Left forelimb (tissue), 1 donor: ENCODE measurements at places on chromosomes 3 and 15.

DNA sequence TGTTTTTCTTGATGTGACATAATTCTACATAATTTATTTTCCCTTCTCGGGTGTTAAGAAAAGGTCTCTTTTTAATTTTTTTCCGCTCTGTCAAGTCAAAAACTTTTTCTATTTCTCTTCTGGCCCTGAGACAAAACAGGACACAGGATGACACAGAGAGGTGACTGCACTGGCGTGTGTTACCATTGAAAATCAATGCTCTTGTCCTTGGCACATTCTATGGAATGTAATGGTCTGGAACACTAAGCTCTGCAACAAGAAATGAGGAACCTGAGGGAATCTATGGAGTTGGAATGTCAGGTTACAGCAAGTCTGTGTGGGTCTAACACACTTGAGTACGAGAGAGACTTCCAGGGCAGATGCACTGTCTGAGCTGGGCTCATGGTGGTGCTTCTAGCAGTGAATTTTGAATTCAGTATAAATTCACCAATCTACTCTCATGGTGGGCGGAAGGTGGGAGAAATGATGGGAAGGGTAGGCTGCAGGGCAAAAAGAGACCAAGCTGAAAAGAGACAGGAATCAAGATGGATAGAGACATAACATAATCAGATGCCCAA is 508.3 kb downstream of the TUSC7 start:
- DNase-seq, result no peak

- no peak for DNase-seq
Observed at GRCh38 chr15:73650416-73651126, 17.4 kb upstream of the NPTN start.

- no peak for DNase-seq
Observed at GRCh38 chr3:98839846-98840245, 61.6 kb downstream of the DCBLD2 start.

- no peak for DNase-seq
Observed at GRCh38 chr3:58353722-58354553, 21.2 kb downstream of the PXK start.

GRCh38 chr3:16529264-16529663 is 15.8 kb upstream of the RFTN1 start:
- no peak for DNase-seq

GRCh38 chr3:56304069-56304468 is 164.2 kb downstream of the ERC2 start:
- DNase-seq, result no peak

DNA sequence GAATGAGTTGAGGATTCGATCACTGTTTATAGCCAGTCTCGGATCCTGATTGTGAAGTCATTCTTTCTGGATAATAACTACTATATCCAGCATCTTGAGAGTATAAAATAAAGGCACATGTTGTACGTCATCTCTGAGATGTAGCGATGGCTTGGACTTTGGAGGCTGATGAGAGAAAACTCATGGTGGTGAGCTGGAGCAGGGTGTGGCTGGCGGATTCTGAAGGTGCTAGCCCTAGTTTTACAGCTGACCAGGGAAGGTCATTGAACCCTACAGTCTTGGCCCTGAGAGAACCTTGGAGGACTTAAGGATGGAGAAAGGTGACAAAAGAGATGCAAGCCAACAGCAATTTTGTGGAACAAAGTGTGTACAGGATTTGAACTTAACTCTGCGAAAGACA is 153.8 kb downstream of the IGF1R start:
- DNase-seq, result peak; percentile 23

GRCh38 chr15:86538141-86538540 is 458.5 kb downstream of the AGBL1 start:
- DNase-seq, result no peak

DNA sequence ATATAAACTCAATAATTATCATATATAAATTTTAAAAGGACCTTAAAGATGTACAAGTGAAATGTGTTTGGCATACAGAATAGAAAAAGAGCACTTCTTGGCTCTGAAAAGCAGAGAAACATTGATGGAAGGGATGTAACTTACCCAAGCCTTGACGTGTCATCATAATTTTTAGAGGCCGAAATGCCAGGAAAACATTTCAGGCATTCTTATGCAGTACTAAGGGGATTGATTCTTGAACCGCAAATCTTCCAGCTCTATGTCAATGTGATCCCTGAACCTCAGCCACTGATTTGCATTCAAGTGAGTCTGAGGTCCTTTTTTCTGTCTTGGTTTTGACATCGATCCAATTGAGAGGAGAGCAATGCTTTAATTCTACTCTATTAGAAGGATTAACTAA is 97.8 kb downstream of the CLDN1 start:
- DNase-seq, result no peak

DNA sequence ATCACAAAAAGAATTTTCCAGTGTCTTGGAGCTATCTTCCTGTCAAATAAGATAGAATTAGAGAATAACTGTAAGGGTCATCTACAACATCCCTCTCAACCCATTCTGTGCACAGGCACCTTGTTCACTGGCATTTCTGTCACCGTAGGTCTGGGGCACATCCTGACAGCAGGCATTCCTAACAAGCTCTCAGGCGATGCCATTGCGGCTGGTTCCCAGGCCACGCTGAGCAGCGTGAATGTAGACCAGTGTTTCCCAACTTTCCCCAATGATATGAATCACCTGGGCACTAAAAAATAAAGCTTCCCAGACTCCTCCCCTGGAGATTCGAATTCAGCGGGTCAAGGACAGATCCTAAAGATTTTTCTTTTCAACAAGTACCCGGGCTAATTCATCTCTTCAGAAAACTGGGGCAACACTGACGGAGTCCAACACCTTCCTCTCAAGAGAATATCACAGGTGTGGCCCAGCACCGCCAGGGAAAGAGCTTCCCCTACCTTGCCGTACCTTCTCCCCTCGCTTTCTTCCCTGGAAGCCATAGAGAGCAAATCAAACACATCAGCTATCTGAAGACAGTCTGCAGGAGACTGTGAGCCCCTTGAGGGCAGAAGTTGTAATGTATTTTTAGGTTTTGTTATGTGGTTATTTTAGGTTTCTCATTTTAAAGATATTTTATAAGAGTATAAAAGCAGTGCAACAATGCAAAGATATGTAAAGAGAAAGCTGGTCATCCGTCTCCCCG is 143.4 kb downstream of the LIPC start:
- DNase-seq, result no peak

- peak; percentile 47 for DNase-seq
Observed at GRCh38 chr3:53834429-53835095, 11.7 kb downstream of the CHDH start.

- DNase-seq, result no peak
Observed at GRCh38 chr3:153399636-153400035, 237.6 kb downstream of the RAP2B start.

DNA sequence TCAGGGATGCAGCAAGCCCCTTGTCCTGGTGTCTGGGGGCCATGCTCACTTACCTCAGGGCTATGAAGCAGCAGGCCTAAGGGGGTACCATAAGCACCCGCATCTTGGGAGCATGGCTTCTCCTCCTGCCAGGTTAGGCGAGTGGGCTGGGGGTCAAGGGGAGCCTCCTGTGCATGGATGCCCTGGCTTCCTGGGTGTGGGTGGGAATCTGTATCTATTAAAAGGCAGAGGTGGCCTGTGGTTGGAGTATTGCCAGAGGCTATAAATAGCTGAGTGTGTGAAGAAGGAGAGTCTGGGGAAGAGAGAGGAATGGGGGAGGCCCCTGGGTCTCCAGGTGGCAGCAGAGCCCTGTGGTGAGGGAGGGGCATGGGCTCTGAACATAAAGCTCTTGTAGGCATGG is 19.5 kb downstream of the ACVR2B start:
- no peak for DNase-seq

DNA sequence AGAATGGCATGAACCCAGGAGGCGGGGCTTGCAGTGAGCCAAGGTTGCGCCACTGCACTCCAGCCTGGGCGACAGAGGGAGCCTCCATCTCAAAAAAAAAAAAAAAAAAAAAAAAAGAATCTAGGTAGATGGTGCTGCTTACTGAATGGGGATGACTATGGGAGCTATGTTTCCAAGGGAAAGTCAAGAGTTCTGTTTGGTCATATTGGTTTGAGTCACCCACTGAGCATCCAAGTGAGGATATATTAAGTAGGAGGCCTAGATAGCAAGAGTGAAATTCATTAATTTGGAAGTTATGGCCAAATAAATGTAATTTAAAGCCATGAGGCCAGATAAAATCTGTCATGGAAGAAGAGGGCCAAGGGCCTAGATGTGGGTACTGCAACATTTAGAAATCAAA is 9.0 kb upstream of the UACA start:
- no peak for DNase-seq

DNA sequence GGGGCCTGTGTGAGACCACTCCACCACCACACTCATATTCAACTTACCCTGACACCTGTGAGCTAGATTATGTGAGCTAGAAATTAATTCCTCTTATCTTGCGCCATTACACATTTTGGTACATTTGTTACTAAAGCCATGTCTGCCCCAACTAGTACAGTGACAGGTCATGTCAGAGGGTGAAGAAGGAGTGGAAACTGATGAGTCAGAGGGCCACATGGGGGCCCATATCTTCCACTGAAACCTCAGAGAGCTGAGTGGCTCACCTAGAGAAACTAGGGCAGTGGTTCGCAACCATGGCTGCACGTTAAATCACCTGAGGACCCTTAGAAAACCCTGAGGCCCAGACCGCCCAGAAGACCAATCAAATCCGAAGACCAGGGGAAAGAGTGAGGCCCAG is 15.7 kb upstream of the MEF2A start:
- no peak for DNase-seq

DNA sequence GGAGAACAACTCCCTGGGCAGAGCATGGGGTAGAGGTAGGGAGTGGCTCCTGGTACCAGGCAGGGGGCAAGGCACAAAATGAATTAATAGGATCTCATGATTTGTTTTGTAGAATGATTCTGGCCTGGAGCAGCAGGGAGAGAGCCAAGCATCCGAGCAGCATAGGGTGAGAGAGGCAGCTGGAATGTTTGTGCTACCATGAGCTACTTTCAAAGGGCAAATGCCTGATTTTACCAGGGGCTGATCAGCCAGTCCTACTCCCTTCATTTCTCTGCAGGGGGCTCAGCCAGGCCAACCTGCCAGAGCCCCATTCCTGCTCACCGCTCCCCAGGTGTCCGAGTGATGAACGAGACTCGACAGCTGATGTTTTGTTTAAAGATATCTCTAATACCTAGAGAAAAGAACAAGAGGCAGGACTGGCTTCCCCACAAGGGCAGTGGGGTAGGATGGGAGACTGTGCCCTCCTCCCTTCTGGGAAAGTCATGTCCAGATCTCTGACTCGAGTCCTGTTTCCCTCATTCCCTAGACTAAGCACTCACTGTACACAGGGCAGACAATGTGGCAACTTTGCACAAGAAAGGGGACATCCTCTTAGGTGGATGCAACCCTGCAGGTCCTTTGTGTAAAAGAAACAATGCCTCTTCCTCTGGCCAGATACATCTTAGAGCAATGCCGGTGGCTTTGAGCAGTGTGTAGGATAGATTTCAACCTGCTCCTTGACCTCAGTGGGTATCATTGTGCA is 12.9 kb downstream of the DUOX2 start:
- DNase-seq, result peak; percentile 12

DNA sequence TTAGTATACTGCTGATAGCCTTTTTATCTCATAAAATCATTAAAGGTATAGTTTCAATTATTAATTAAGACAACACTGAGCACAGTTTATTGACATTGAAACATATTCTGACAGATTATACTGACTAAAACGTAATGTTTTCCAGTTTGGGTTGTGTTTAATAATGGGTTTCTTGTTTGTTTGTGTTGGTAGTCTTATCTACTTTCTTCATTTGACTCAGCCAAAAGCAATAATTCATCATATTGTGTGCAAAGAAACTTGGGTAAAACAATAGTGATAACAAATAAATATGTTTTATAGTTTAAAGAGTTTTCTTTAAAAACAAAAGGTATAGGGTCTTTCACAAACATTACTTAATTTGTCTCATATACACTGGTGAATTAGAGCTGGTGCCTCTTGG is 629.2 kb upstream of the AGTR1 start:
- DNase-seq, result no peak

DNA sequence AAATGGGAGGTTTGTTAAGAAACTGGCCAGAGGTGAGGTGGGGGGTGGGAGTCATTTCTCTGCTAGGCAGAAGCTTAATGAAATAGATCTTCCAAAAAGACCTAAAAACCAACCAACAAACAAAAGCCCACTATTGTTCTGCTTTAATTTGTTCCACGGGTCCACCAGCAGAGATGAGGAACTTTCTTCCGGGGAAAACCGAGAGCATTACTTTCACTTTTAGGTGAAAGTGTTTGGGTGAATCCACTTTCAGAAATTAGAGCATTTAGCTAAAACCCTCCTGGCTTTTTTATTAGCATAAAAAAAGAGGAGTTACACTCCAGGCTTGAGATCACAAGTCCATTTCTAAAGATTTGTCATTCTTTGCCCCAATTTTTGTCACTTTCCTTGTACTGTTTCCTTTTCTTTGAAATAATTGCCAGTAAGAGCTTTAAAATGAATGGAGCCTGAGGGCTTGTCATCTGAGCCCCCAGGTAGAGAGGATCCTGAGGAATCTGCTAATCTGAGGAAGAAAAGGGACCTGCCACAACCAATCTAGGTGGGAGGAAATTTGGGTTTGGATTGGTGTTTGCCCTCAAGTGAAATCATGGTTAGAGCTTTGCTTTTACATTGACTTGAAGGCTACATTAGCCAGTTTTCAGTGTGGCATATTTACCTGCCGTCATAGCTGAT is 667.6 kb downstream of the NAALADL2 start:
- no peak for DNase-seq

- no peak for DNase-seq
Observed at GRCh38 chr3:188417766-188418165, 263.8 kb downstream of the LPP start.

GRCh38 chr3:76479161-76479650 is 560.7 kb upstream of the ROBO2 start:
- DNase-seq, result no peak

GRCh38 chr3:22779737-22780136 is 423.4 kb upstream of the UBE2E2 start:
- DNase-seq, result no peak

- DNase-seq, result no peak
Observed at GRCh38 chr3:5332270-5332956, 144.9 kb downstream of the EDEM1 start.

DNA sequence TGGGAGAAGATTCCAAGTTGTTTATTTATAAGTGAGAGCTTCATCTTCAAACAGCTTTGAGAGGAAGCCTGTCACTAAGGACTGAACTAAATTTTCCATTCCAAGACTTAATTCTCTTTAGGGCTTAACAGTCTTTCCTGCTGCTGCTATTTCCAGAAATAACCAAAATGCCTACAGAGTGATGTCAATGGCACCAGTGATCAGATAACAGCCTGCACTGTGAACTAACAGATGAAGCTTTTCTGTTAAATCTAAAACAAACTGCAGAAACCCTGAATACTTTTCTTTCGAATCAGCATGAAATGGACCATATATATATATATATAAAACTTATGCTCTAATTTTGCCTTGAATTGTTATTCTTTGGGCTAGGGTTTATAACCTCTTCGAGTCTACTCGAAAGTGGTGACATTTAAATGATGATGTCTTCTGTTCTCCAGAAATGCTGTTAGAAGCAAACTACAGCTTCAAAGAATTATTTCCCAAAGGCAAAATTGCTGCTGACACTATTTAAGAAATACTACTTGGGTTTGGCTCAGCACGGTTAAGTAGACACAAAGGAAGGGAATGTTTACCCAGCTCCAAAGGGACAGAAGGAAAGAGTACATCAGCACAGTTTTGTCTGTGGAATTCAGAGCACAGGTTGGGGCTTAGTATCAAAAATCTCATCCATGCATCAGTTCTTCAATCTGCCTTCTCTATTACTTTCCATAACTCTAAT is 238.5 kb upstream of the LRRN1 start:
- no peak for DNase-seq
